DMS 273 treated with DMSO at 0.1 percent for 48 hours (cell line): ENCODE measurements at places on chromosomes 6 and 20.

- no peak for DNase-seq
Observed at GRCh38 chr6:139443231-139444112, 69.0 kb upstream of the CITED2 start.

DNA sequence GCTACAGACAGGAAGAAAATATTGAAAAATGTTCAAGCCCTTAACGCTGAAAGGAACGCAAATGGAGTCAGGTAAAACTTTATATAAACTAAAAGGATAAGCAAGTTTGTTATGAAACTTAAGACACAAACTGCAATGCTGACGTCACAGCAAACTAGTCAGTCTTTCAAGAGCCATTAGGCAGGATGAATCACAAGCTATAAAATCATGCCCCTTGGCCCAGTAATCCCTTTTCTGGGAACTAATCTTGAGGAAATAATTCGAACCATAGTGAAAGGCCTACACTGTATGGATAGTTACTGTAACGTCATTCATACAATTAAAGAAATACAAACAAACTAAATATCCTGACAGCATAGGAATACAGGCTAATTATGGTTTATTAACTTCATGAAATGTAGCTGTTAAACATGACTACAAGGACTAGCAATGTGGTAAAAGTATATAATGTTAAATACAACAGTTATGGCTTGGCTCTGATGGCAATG lies 42.7 kb upstream of the HINT3 start:
- no peak for DNase-seq

- DNase-seq = no peak
Observed at GRCh38 chr20:16537918-16538317, 35.3 kb downstream of the KIF16B start.

DNA sequence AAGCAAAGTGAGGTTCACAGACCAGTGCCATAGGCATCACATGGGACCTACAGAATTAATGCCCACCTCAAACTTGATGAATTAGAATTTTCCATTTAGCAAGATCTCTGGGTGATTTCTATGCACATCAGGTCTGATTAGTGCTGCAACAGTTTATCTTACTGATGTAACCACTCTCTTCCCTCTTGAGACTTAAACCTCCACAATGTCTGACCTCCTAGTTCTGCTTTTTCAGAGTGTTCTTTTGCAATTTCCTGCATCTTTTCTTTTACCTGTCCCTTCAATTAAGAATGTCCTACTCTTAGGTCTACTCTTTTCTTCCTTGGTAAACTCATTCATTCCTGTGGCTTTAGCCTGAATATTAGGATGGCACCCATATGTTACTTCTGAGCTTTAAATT lies 615.3 kb downstream of the TFAP2A start:
- DNase-seq = no peak

GRCh38 chr6:96990462-96990861 lies 65.9 kb downstream of the KLHL32 start:
- DNase-seq = no peak

DNA sequence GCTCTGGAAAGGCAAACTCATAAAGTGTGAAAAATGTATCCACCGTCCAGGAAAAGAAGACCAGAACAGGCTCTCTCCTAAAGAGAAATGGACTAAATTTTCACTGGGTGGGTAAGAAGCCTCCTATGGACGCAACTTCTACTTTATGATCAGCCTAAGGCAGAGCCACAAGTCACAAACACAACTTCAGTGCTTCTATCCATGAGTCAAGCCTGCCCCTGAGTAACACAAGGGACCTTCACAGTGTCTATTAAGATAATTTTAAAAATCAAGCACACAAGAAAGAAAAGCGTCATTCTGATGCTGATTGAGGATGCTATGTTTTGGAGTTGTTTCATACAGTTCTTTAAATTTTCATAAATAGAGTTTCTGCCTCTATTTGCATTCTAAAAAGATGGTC lies 601.7 kb upstream of the ARID1B start:
- DNase-seq = no peak

DNA sequence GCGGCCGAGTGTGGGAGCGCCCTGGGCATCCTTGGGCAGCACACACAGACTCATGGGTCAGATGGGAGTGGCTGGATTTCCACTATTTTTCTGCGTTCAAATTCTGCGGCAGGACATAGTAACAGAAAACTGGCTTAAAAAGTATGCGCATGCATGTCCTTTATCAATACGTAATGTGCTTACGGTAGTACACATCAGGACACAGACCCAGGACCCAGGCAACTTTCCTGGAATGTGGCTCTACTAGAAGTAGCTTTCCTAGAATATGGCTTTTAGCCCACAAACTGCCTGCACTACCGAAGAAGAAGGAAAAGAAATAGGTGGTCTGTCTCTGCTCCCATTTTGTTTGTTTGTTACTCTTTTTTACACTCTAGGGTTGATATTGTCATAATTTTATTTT lies 43.4 kb upstream of the SHLD1 start:
- DNase-seq = no peak

- DNase-seq = no peak
Observed at GRCh38 chr6:38413102-38413800, 226.5 kb downstream of the BTBD9 start.

- no peak for DNase-seq
Observed at GRCh38 chr6:108002365-108003221, 44.6 kb upstream of the SEC63 start.

GRCh38 chr6:111975466-111975865 lies 78.4 kb upstream of the CCN6 start:
- no peak for DNase-seq

- DNase-seq = no peak
Observed at GRCh38 chr6:50823094-50823920, 4.6 kb downstream of the TFAP2B start.

GRCh38 chr6:43819958-43820357 lies 49.9 kb downstream of the VEGFA start:
- no peak for DNase-seq

GRCh38 chr20:46998477-46999240 lies 104.0 kb downstream of the EYA2 start:
- no peak for DNase-seq

DNA sequence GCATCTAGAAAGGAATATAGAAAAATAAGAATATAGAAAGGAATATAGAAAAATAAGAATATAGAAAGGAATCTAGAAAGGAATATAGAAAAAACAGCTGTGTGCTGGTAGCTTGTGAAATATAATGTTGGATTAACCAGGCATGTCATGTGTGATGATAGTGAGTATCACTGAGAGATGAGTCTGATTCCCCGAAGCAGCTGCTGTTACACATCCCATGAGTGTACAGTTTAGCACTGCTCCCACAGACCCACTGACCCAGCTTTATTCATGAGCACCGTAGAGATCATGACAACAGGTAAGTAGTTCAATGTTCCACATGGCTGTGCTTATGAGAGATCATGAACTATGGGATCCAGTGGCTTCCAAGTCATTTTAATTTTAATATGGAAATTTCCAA lies 64.8 kb downstream of the SLC22A3 start:
- no peak for DNase-seq

DNA sequence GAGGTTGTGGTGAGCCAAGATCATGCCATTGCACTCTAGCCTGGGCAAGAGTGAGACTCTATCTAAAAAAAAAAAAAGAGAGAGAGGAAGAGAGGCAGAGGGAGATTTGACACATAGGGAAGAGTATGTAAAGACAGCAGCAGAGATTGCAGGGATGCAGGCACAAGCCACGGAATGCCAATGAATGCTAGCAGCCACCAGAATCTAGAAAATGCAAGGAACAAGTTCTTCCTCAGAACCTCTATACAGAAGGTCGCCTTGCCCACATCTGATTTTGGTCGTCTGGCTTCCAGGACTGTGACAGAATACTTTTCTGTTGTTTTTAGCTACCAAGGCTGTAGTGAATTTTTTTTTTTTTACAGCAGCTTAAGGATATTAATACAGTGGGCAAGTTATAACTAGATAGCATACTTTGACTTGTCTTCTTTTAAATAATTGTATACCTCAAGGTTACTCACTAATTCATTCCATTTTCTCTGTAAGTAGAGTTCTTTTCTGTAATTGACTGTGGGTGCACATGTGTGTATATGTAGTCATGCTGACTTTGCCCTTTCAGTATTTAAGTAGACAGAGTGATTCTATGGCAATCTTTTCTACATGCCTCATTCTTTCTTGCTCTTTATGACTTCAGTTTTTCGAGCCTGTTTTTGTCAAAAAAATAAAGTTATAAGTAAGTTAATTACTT lies 402.2 kb downstream of the GJA1 start:
- DNase-seq = no peak

DNA sequence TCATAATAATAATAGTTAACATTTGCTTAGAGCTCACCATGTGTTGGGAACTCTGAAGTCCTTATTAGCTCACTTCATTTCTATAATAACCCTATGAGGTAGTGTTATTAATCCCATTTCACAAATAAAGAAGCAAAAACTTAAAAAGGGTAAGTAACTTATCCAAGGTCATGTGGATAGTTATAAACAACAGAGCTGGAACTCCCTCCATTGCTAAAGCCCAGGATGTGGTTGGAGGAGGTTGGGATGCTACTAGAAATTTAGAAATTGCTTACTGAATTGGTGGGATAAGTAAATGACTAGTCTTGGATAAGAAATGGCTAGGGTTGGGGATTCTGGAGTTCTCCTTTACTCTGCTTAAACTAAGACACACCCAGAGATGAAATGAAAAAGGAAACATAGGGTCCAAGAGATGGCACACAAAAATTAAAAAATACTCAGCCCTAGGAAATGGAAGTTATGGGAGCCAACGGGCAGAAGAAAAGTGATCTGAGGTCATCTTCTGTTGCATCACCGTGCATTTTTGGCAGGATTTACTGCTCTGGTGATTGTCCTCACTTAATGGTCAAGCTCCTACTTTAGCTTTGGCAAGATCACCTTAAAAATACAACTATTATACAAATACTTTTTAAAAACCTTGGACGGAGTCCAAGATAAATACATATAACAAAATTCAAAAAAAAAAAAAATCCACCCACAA lies 7.7 kb upstream of the CLIC5 start:
- DNase-seq = no peak

- DNase-seq = no peak
Observed at GRCh38 chr6:107132330-107132954, 17.1 kb upstream of the BEND3 start.

GRCh38 chr6:134004714-134005113 lies 47.7 kb downstream of the SLC2A12 start:
- no peak for DNase-seq

DNA sequence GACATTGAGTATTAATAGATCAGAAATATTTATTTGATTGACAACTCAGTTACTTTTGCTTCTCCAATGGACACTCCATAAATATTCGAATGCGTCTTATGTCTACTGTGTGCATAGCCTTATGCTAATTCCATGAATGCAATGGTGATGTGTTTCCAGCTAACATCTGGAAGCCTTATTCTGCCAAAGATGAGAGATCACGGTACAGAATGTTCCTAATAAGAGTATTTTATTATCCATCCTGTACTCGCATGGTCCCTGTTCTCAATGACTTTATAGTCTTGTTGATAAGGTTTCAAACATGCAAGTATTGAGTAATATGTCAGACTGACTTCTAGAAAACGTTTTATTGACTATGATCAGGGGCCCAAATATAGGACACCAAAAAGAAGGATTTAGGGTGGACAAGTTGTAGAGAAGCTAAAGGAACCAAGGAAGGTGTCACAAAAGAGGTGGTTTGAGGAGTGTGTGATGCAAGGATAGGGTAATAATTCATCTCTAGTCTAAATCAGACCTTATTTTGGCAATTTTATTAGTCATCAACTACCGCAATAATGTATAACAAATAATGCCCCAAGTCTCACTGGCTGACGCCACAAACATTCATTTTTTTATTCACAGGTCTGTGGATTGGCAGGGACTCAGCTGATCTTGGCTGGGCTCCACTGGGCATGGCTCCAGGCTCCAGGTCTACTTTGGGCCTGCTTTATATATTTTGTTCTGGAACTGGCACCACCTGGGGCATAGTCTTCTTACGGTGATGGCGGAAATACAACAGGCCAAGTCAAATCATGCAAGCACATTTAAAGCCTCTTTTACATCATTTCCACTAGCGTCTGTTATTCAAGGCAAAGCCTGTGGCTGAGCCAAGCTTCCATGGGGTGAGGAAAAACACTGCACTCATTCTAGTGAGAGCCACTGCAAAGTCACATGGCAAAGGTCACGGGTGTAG lies 24.5 kb upstream of the CD83 start:
- DNase-seq = no peak

GRCh38 chr6:6583836-6584235 lies 4.7 kb upstream of the LY86 start:
- DNase-seq = no peak

DNA sequence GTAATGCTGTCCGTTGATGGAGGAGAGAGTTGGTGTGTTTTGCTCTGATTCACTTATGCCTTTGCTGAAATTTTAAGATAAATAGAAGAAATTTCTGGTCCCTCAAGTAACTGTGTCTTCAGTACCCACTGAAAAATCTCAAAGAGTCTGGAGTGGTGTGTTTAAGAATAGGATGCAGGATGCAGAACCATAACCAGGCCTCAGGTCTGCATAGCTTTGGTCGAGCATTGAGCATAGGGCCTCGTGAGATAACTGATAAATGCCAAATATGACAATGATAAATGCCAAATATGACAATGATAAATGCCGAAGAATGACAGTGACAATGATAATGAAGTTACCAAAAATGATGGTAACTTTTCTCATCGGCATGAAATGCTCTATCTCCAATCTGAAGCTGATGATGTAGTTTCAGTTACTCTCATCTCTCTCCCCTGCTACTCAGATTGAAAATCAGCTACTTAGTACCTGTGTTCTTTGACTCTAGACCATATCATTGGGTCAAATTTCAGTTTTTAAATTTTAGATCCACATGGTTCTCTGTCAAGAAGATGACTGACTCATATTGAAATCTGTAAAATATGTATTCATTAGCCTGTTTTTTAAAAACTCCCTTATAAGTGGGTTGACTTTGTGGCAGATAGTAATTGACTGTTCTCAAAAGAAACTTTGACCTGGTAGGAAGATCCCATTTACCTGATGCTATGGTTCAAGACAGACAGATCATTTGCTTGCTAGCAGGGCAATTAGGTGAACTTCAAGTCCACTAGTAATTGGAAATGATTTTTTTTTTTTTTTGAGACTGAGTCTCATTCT lies 96.6 kb downstream of the SLC16A10 start:
- no peak for DNase-seq

DNA sequence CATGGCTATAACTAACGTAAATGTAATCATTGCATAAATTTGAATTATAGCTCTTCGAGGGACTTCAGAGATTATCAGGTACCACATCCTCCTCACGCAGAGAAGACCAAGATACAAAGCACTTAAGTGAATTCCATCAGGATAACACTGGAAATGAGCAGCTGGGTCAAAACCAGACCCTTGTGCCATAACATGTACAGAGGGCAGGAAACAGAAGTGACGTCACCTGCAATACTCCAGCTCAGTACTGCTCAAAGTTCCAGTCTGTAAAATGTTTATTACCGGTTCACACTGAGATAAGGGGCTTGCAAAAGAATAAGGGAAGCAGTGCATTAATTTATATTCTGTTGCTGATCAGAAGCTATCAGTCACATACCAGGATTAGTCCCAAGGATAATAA lies 45.8 kb downstream of the RGS17 start:
- no peak for DNase-seq
